ENCODE measurements at places on chromosomes 12 and 14.
A peak's percentile ranks its signal among the peaks of the same experiment; 100 is the strongest.

- peak; percentile 14 for DNase-seq
These were observed 725 bp downstream of the CHPT1 start for GRCh38 chr12:101697930-101698799.

DNA sequence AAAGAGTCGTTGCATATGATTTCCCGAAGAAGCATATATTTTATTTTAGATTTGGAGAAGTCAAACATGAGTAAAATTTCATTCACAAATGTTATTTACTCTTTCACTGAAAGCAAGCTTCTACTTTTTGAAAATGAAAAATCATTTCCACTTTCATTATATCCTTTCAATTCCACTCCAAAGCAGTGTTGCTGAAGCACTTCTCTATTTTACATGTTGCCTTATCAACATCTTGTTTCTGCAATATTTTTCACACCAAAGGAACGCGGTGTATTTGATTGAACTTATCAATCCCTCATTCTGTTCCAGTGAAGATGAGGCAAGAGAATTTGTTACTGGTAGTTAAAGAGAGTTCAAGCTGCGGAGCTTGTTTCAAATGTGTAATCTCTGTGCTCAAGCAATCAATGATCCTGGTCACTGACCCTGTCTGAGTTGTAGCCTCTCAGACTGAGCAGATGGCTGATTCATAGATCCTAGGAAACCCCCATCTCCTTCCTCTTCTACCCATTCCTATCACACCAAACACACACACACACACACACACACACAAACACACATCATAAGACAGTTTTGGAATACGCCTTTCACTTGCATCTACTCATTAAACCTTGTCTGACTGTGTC lies 236.2 kb upstream of the FLRT2 start:
- no peak for DNase-seq

DNA sequence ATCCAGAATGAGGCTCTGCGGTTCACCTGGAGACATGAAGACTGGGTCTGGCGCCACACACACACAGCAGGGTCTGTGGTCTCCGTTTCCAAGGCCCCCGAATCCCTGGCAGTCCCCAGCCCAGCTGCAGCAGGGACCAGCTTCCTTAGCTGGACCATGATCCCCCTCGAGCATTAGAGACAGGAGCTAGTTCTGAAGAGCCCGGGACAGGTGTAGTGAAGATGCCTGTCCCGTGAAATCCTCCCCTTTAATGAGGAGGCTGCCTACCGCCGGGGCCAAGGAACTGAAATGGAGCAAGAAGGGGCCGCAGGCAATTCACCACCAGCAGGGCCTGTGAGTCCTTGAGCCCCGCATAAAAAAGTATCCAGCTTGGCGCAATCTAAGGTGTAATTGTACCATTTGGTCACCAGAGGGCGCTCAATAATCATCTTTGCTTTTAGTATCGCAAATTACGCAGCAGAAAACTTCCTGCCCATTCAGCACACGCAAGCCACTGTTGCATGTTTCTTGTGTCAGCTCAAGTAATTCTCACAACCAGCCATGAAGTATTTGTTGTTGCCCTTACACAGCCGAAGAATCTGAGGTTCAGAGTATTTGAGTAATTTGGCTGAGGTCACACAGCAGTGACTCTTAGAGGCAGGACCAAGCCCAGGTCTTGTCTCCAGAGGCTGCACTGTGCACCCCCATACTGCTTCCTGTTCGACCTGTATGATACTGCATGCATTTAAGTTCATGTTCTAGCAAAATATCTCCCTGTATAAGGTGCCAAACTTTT lies 54.3 kb upstream of the PPP2R5C start:
- DNase-seq, result peak; percentile 18

- no peak for DNase-seq
These were observed 11.4 kb downstream of the RERG start for GRCh38 chr12:15209782-15210181.

- no peak for DNase-seq
These were observed 108.5 kb downstream of the ARF6 start for GRCh38 chr14:50001151-50001998.

DNA sequence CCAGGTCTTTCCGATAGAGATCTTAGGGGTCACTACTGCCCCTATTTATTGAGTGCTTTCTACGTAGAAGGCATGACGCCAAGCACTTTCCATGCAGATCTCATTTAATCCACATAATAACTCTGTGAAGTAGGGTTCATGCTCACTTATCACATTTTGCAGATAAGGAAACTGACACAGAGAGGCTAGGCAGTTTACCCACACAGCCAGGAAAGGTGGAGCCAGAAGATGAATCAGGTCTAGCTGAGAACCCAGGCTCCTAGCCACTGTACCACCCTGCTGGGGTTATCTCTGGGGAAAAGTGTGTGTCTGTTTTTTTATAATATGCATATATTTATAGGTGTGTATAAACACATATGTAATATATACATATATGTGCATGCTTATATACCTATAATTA lies 83.6 kb downstream of the KSR2 start:
- no peak for DNase-seq

- DNase-seq, result no peak
These were observed 12.1 kb downstream of the TCL1A start for GRCh38 chr14:95701846-95702221.

GRCh38 chr12:9725213-9725870 lies 7.6 kb downstream of the CLECL1 start:
- no peak for DNase-seq

DNA sequence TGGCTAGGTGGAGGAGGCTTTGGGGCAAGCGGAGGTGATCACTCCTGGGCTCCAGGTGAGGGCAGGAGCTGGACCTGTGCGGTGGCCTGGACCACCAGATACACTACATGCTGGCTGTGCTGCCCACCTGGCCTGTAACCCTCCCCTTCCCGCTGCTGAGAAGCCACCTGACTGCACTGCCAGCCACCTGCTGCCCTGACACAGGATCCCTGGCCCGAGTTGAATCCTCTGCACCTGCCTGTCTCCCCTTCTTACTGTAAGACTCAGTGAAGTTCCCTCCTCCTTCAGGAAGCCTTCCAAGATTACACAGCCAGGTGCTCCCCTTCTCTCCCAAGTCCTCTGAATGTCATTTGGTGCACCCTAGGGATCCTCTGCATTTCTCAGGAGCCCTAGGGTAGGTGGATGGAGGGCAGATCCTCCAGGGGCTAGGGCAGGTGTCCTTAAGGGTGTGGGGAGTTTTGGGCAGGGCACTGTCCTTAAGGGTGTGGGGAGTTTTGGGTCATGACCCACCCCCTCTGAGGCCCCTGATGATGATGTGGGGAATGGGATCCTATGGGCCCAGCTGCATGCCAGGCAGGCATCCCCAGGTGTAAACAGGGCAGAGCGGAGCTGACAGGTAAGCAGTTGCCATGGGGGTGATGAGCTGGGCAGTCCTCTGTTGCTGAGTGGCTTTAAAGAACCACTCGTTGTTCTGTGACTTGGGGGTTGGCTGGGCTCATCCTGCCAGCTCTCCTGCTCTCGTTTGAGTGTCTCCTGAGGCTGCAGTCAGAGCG lies 6.7 kb upstream of the MTA1 start:
- no peak for DNase-seq

- DNase-seq, result no peak
These were observed 84.8 kb downstream of the PRKCH start for GRCh38 chr14:61406198-61406597.

DNA sequence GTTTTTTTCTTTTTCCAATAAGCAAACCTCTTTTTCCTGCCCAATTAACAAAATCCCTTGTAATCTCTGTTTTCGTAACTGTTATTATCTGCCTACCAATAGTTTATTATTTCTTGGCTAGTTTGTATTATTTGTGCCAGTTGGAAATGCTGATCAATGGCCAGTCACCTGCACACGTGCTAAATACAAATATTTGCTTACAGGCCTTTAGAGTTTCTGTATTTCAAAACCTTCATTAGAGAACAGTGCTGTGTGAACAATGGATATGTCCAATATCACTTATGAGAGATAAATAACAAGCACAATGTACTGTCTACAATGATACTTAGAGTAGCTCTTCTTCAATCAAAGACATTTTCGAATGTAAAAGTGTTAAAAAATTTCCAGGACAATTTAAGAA lies 10.8 kb upstream of the DYRK2 start:
- DNase-seq, result no peak

- no peak for DNase-seq
These were observed 366.8 kb downstream of the VRK1 start for GRCh38 chr14:97164021-97164420.

DNA sequence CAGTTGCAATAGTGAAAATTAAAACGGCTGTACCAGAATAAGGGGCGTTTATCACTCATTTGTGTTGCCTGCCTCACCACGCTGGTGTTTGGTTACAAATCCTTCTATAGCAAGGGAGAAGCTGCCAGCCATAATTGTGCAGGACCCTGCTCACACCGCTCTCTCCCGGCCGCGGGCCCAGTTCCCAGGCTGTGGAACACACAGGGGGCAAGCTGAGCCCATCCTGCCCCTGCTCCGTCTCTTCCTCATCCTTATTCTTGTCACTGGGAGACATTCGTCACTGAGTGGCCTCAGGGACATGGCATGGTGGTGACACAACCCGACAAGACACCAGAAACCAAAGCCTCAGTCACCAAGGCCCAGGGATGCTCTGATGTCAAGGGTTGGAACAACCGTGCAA lies 116.3 kb upstream of the FKBP4 start:
- DNase-seq, result no peak

GRCh38 chr14:29236848-29237247 lies 470.3 kb downstream of the FOXG1 start:
- DNase-seq, result no peak

DNA sequence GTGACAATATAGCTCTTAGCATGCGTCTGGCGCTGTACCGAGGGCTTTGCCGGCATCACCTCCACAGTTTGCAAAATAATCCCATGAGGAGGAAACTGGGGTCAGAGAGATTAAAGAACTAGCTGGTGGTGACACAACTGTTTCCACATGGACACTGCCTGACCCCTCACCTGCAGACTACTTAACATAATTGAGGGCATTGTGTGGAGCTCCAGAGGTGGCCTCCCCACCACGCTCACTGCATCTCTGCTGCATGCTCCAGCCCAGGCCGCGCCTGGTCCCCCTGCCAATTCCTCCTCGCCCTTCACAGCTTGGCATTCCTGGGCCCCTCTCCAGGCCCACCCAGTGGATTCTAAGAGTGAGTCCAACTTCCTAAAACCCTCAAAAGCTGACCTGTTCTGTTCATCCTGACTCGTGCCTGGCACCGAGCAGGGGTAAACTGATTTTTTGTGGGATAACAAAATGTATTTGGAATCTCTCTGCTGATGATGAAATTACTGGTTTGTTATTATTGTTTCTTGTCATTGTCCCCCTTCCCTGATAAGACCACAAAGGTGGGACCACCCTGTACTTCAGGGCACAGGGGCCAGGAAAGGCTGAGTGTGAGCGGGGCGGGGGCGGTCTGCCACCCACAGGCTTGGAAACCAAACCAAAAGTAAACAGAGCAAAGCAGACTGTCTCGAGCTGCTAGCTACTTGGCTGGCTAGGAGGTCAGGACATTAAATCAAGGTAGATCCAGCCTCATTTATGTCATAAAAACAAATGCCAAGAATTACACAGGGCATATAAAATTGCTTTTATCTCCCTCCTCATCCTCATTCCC lies 40.6 kb downstream of the CHGA start:
- DNase-seq, result no peak

GRCh38 chr12:122888232-122888752 lies 7.6 kb downstream of the VPS37B start:
- no peak for DNase-seq

DNA sequence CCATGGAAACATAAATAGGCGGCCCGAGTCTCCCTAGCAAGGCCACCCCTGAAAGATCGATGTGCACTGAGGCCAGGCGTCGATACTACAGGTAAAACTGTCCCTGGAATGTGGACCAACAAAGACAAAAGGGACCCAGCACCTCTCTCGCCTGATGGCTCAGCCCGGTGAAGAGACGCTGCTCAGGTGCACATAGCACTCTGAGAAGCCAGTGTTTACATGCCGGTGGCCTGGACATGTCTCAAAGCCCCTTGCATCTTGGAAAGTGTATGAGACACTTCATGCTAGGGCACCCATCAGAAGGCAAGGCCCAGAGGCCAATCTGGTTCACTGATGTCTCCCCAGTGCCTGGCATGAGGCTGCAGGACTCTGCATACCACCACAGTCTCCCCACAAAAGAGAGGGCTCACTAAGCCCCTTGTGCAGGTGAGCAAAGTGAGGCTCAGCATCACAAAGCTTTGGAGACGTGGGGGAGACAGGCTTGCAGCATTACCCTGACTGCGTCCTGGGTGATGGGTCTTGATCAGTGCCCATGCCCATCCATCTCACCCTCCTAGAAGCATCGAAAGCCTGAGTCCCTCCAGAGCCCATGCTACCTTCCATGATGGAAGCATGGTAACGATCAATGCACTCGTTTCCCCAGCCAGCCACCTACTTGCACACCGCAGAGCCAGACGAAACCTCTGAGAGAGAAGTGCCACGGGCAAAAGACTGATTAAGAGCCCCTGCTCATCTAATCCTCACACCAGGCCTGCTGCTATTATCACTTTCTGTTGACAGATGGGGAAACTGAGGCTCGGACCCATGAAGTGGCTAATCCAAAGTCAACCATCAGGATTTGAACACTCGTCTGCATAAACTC lies 16.1 kb downstream of the BCL11B start:
- no peak for DNase-seq

- DNase-seq, result no peak
These were observed 64.4 kb downstream of the ZFC3H1 start for GRCh38 chr12:71599210-71599609.

DNA sequence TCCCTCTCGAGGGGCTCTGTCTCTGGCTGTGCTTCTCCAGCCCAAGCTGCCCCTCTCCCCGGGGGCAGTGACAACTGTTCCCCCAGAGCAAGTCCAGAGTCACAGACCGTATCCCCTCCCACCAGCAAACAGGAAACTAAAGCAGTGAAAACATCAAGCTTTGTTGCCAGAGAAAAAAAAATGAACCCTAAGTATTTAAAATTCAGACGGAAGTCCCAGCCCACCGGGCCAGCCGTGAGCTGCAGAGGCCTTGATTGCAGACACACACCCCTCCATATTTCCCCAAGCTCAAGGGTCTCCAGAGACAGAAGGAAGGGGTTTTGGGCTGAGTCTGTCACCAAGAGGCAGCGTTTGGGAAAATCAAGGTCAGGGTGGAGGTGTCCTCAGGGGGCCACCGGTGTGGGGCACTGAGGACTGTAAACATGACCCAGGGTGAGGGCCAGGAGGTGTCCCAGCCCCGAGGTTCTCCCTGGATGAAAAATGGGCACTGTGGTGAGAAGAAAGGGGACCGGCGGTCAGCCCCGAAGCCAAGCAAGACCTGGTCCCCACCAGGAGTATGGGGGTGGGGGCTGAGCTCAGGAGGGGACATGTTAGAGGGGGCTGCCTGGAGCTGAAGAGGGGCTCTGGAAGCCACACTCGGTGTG lies 7.7 kb downstream of the PHETA1 start:
- DNase-seq, result no peak

- DNase-seq, result no peak
These were observed 9.0 kb downstream of the KCTD10 start for GRCh38 chr12:109467978-109468676.

GRCh38 chr12:51971679-51972421 lies 20.4 kb downstream of the ACVR1B start:
- no peak for DNase-seq

GRCh38 chr12:109273354-109273753 lies 35.7 kb downstream of the FOXN4 start:
- DNase-seq, result no peak
